ENCODE measurements at places on chromosomes 1 and 21.

GRCh38 chr1:70265946-70266345 is 44.8 kb downstream of the SRSF11 start:
- DNase-seq = no peak

- DNase-seq = no peak
These were observed 73.7 kb downstream of the ATP1B1 start for GRCh38 chr1:169180174-169180573.

GRCh38 chr1:14590411-14591180 is 7.9 kb upstream of the KAZN start:
- no peak for DNase-seq

GRCh38 chr21:15494481-15494880 is 235.3 kb upstream of the USP25 start:
- no peak for DNase-seq

- DNase-seq = no peak
These were observed 75.8 kb upstream of the ZNF678 start for GRCh38 chr1:227487606-227488005.

GRCh38 chr1:171032822-171033702 is 57.6 kb upstream of the FMO3 start:
- DNase-seq = no peak

- DNase-seq = no peak
These were observed 50.3 kb downstream of the B3GALT5 start for GRCh38 chr21:39663066-39663465.

GRCh38 chr1:109768820-109769219 is 5.1 kb upstream of the EPS8L3 start:
- no peak for DNase-seq

DNA sequence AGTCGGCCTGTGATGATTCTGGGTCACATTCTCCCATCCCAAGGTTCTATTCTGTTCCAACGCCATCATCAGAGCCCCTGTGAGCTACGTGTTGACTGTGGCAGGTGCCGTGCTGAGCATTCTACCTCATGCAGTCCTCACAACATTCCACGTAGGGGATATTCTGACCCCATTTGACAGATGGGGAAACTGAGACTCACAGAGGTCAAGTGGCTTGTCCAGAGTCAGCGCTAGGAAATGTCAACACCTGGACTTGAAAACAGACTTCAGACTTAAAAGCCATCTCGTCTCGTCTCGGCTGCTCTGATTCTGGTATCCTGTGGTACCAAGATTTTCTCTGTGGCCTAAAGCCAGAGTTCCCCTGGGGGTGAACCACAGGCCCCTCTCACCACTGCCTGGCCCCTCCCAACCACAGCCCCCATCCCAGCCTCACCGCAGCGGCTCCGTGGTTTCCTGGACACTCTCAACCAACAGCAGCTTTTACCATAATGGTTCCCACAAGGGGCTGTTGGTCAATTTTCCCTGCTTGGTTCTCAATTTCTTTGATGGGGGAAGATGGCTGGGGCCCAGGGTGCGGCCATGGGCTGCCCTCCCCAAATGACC is 39.6 kb downstream of the SDC3 start:
- DNase-seq = no peak

DNA sequence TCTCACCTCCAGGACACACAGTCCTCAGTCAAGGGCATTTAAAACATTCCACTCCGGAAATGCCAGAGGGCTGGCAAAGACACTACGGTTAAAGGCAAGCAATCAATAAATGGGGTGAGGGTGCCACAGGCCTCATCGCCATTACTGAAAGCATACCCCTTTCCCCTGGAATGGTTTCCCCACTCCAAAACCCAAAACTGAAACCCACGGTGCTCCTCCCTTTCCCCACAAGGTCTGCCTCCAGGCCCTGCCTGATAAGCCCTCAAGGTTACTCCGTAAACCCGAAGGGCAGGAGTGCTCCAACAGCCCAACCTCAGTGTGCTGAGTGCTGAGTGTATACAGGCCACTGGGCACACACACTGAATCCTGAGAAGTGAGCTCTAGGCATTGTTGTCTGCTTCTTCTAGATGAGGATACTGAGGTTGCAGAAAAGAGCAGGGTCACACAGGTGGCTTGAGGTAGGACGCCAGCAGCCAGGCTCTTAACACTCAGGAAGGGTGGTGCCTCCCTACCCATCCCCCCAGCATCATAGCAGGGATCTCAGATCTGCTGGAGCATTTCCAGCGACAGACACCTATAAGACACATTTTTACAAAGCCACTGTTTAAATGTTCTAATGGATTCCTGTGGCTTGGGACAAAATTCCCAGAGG is 29.0 kb downstream of the SSBP3 start:
- no peak for DNase-seq

DNA sequence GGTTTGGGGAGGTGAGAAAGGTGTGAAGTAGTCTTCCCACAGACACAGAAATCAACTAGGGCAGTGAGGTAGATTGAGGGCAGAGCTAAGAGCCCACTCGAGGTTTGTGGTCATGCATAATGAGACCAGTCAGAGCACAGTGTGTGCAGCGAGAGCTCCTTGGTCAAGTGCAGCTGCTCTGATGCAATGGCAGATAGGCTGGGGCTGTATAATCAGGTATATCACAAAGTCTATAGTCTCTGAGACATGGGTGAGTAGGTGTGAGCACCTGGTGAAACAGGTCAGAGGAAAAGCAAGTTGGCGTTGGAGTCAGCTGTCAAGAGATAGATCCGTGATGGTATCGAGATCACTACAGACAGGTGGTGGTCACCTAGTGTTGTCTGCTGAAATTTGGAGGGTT is 17.6 kb downstream of the DSCAM start:
- DNase-seq = no peak

- DNase-seq = no peak
These were observed 6.8 kb downstream of the SEMA4A start for GRCh38 chr1:156160000-156160742.

GRCh38 chr1:6601923-6602668 is 573 bp downstream of the KLHL21 start:
- DNase-seq = no peak

- no peak for DNase-seq
These were observed 41.9 kb upstream of the SLC19A2 start for GRCh38 chr1:169527451-169528214.

GRCh38 chr1:245489838-245490237 is 335.1 kb downstream of the KIF26B start:
- DNase-seq = no peak

- DNase-seq = peak; percentile 92
These were observed at the start of gene PRKCZ for GRCh38 chr1:2049718-2050431. Gene PRKCZ, plus strand, starts transcription at chr1:2050411. Its CDS starts 220 bp downstream, at chr1:2050631.

DNA sequence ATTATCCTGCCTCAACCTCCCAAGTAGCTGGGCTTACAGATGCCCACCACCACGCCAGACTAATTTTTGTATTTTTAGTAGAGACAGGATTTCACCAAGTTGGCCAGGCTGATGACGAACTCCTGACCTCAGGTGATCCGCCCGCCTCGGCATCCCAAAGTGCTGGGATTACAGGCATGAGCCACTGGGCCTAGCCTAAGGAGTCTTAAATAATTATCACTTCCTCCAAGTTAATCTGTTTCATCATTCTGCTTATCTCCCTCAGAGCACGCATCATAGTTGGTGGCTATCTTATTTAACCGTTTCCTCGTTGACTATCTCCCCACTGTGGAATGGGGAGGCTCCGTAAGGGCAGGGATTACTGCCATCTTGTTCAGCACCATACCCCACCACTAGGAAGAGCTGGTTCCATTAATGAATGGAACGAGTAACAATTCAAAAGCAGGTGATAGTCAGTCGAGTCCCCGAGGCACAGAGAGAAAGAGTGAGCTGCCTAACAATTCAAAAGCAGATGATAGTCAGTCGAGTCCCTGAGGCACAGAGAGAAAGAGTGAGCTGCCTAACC is 52.7 kb downstream of the GLUL start:
- no peak for DNase-seq

DNA sequence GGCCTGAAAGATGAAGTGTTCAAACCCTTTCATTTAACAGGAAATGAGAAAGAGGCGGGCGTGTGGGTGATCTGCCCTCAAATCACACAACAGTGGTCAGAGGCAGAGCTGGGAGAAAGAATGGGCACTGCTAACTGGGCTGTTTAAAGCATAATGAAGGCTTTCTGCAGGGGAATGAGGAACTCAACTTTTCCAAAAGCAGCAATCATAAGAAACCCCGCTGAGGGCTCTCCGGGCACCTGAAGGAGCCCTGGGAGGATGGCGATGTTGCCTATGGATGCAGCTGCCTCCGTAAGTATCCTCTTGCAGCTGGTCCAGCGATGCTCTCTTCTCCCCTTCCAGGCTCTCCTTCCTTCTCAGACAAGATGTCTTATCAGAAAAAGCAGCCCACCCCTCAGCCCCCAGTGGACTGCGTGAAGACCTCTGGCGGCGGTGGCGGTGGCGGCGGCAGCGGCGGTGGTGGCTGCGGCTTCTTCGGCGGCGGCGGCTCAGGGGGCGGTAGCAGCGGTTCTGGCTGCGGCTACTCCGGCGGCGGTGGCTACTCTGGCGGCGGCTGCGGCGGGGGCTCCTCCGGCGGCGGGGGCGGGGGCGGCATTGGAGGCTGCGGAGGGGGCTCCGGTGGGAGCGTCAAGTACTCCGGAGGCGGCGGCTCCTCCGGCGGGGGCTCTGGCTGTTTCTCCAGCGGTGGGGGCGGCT is 1.2 kb downstream of the LORICRIN start:
- DNase-seq = no peak

DNA sequence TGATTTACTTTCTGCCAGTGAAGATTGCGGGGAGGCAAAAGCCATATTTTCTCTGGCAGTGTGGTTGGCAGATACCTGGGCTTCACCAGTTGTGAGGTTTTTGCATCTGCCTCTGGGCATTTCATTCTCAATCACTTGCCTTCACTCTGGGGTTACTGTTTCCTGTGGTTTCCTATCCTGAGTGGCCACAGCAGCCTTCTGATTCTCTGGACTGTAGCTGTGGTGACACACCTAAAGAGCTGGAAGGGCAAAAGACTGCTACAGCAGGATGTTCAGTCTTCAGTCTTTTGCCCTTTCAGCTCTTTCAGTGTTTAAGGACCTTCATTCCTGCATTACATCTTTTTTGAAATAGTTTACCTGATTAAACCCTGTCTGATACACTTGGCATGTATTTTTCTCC is 50.5 kb upstream of the GPR52 start:
- no peak for DNase-seq

GRCh38 chr1:107653005-107653404 is 312.0 kb downstream of the VAV3 start:
- no peak for DNase-seq
